Transverse colon (tissue), 4 donors: ENCODE measurements at places on chromosomes 13 and 19.
A peak's percentile ranks its signal among the peaks of the same experiment; 100 is the strongest.

DNA sequence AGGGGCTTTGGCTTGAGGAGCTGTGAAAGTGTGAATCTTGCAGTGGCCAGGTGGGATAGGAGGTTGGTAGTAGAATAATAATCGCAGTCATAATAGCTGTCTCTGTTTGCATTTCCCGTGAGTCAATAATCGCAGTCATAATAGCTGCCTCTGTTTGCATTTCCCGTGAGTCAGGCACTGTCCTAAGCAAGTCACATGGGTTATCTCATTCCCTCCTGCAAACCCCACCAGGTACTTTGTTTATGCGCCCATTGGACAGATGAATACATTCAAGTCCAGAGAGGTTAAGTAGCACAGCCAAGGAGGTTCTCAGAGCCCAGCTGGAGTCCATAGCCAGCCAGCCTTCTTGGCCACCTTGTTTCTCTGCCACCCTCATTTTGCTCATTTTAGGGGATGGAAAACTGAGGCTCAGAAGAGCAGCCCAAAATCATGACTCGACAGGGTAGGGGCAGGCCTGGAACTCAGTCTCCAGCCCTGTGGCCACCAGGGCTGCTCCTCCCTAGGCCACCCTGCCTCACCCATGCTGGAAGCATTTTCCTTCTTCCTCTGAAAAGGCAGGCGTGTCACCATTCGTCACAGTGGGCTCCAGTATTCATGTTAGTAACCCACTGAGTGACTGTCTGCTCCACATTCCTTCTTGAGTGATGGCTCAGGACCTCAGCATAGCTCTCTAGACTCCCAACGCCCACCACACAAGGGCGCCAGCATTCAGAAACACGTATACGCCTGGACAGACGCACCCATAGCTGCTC lies 206.2 kb downstream of the URI1 start:
- DNase-seq, result no peak

DNA sequence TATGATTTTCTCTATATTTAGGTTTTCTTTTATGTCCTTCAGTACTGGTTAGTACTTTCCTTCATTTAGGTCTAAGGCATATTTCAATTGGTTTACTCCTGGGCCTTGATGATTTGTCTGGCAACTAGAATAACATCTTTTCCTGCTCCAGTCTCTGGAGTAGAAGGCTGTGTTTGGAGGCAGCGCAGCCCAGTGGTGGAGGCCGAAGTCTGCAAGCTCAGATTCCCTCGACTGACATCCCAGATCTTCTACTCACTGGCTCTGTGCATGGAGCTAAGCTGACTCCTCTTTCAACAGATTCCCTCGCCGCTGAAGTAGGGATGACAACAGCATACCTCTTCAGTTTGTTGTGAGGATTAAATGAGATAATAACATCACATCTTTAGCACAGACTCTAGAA lies 141.0 kb downstream of the RAP2A start:
- DNase-seq, result peak; percentile 26

DNA sequence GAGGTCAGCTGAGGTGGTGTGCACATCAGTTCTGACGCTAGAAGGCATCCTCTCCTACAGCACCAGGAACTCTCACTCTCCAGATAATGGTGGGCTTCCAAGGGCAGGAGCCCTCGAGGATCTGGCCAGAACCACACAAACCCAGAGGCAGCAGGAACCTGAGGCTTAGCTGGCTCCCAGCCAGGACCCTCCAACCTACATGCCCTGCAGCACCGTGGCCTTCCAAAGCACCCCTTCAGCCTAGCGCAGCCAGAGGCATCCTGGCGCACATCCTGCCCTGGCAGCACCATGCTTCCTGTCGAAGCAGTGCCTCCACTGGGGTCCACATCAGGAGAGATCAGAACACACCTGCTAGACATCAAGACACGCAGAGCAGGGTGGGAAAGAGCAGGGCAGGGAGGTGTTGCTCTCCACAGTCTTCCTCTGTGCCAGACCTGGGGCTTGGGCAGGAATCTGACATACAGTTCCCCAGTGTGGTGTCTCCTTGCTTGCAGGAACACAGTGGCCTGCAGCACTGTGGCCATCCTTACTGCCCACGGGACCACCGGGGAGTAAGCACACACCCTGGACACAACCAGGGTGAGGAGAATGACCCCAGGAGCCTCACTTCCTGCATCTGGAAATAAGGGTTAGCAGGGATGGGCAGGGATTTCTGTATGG lies 21.7 kb downstream of the TUBA3C start:
- DNase-seq, result no peak

GRCh38 chr13:78022164-78022877 lies 103.7 kb upstream of the EDNRB start:
- peak; percentile 17 for DNase-seq

GRCh38 chr13:100852146-100852545 lies 177.6 kb upstream of the TMTC4 start:
- DNase-seq, result no peak

DNA sequence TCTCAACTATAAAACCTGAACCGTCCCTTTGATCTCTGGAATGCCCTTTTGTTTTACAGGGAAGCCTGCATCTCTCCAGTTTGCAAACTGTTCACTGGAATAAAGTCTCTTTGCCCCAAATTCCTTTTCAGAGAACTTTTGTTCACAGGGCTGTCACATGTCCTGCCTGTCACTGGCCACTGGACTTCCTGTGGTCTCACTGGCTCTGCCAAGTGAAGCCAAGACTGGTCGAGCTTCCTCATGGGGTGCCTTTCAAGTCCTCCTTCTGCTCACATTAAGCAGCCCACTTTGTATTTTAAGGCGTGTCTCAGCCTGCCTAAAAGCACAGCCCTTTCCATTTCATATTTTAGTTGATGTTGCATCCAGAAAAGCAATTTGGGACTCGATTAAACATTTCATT lies 215.7 kb downstream of the KATNAL1 start:
- no peak for DNase-seq

DNA sequence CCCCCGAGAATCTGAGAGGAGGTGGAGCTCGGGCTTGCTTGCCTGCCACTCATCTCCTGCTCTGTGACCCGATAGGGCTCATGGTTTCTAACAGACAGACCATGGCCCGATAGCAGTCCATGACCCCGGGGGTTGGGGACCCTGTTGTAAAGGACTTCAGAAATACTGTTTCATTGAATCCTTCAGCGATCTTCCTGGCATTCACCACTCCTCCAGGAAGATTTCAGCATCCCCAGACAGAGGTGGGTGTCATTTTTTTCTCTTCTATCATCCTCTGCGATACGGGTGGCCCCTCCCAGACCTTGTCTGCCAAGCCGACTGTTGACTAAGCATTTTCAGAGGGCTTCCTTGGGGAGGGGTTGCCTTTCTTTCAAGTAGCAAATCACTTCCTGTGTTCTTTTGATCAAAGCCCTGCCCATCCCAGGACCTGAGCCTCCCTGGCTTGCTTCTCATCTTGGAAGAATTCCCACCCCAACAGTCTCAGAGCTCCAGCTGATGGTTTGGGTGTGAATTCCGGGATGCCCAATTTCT lies 1.7 kb downstream of the MYO1F start:
- peak; percentile 38 for DNase-seq

DNA sequence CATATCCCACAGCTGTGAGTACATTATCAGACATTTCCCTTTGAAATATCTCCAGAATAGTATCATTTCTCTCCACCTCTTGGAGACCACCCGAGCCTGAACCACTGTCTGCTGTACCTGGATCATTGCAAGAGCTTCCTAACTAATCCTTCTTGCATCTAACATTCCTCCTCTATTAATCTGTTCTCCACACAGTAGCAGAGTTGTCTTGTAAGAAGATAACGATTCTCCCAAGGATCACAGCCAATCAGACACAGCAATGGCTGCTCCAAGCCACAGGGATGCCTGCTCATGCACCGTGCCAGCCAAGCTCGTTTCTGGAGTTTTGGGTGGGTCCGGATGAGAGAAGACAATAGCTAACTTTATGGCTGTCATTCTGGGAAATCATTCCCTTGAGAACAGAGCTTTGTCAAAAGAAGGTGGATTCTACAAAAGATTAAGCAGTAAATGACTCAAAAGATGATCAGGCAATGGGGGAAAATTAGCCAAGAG lies 14.5 kb upstream of the LAIR1 start:
- no peak for DNase-seq

DNA sequence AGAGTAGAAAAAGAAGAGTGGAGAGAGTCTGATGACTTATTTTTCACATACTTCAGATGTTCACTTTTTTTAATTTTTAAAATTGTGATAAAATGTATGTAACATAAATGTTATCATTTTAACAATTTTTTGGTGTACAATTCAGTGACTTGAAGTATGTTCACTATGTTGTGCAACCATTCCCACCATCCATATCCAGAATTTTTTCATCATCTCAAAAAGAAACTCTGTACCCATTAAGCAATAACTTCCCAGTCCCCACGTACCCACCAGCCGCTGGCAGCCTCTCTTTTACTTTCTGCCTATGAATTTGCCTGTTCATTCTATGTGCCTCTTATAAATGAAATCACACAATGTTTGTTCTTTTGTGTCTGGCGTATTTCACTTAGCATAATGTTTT lies 43.3 kb downstream of the SKA3 start:
- DNase-seq, result no peak

GRCh38 chr19:16232127-16232526 lies 34.4 kb downstream of the AP1M1 start:
- no peak for DNase-seq

- no peak for DNase-seq
Observed at GRCh38 chr19:51009061-51009891, 7.9 kb upstream of the KLK8 start.
